ENCODE measurements at places on chromosomes 1 and 21.

GRCh38 chr21:45945066-45945867, 36.3 kb upstream of the COL6A1 start:
- DNase-seq = no peak

DNA sequence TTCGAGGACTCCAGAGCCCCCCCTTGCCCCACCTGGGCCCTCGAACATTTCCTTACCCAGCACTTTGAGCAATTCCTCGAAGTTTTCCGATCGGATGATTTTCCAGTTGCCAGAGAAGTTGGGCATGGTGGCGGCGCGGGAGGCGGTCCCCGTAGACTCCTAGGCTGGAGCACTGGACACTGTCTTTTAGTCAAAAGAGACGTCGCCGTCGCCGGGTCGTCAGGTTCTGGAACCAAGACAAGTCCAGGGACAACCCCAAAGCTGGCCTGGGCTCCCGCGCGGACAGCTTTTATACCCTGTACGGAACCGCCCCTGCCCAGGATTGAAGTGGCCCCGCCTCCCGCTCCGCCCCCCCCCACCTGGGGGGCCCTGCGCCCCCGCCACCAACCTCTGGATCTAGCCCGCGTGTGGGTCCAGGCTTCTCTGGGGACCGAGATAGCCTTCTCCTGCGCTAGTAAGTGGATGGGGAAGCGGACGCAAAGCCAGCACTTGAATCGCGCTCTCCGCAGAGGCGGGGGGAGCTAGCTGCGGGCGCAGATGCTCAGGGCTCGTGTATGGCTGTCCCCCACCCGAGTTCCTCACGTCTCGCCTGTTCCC, at the start of gene CRABP2:
Gene CRABP2, minus strand, starts transcription at position 263 of the 597 bp plus-strand sequence. Its CDS starts 137 bp downstream, at position 126.
- DNase-seq = no peak

- DNase-seq = no peak
Observed at GRCh38 chr1:244304156-244304555, 147.6 kb downstream of the ADSS2 start.

- DNase-seq = no peak
Observed at GRCh38 chr1:161374373-161374772, 6.7 kb upstream of the CFAP126 start.

- DNase-seq = no peak
Observed at GRCh38 chr1:20072771-20073170, 2.8 kb downstream of the PLA2G5 start.

GRCh38 chr1:230441183-230442029, 15.3 kb upstream of the PGBD5 start:
- DNase-seq = no peak
